ENCODE measurements at places on chromosomes 13 and 19. TPM values are rescaled to one million over a fixed set of nuclear protein-coding genes. Genes with fewer than 3 reads are reported as not detected.

DNA sequence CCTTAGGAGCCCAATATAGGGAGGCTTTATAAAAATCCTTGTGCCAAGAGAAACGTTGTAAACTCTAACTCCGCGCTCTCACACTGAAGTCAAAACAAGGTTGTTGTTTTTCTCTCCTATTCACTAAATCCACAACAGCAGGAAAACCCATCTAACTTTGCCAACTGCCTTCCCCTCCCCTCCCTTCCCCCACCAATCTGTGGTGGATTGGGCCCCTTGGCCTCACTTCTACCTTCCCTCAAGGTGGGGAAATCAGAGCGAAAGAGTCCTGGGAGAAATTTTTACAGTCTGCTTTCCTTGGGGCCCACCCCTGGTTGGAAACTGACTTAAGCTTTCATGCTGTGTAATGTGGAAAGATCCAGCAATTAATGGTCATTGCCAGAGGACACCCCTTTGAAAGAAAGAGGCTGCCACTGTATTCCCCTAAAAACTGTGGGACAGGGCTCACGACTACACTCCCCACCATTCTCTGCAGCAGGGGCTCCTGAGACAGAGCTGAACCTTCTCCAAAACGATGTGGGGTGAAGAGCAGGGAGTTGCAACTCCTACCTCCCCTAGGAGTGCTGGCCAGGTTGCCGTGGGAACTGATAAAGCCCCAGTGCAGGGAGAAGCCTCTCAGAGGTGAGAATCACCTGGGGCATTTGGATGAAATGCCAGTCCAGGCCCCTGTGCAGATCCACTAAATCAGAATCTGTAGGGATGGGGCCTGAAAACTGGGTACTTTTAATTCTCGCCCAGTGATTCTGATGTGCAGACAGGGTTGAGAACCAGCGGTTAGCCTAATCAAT, 1.1 kb downstream of the DHRS12 start:
- H3K4me1 ChIP-seq: peaks cover 41% of the 10 kb centered on the region
- H3K36me3 ChIP-seq: peaks cover 3% of the 10 kb centered on the region
- H3K4me3 ChIP-seq: peak overlapping the region; percentile 86
- no peak for DNase-seq
- no peaks in the 10 kb centered on the region for H3K27me3 ChIP-seq
- H3K27ac ChIP-seq: peak overlapping the region; percentile 99

GRCh38 chr19:17570791-17571190, 15.3 kb downstream of the COLGALT1 start:
- peaks cover 3% of the 10 kb centered on the region for H3K4me1 ChIP-seq
- H3K27ac ChIP-seq: no peak overlapping the region
- no peak for DNase-seq
- peaks cover 29% of the 10 kb centered on the region for H3K36me3 ChIP-seq
- no peaks in the 10 kb centered on the region for H3K27me3 ChIP-seq

GRCh38 chr19:5392486-5392885, 51.9 kb upstream of the PTPRS start:
- H3K27me3 ChIP-seq: peaks cover 11% of the 10 kb centered on the region

DNA sequence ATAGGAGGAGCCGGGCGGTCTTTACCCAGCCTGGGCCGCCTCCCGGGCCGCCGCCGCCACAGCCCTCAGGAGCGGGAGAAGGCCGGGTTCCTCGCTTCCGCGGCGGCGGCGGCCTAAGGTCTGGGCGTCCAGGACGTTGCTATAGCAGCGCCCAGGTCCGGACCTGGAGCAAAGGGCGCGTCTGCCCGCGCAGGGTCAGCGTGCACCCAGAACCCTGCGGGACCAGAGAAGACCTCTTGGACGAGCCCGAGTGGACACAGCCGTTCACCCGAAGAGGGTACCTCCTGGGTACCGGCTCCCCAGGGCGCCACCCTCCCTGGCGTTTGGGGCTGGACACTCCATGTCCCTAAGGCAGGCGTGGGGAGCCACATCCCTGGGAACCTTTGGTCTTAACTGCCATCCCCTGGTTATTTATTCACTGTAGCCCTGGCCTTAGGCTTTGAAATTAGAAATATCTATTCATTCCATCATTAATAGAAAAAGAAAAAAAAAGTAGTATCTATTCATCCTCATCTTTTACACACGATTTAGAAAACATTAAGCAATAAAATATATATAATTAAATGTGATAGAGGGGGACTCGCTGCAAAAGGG, 2.4 kb downstream of the DZIP1 start:
- H3K36me3 ChIP-seq: no peaks in the 10 kb centered on the region
- peaks cover 14% of the 10 kb centered on the region for H3K4me1 ChIP-seq
- no peak overlapping the region for H3K4me3 ChIP-seq
- H3K27me3 ChIP-seq: peaks cover 50% of the 10 kb centered on the region

- H3K36me3 ChIP-seq: peaks cover 2% of the 10 kb centered on the region
- DNase-seq: peak; percentile 76
- H3K4me3 ChIP-seq: peak within 1 kb of the TSS; percentile 65
- H3K27ac ChIP-seq: peak within 1 kb of the TSS; percentile 78
Observed at GRCh38 chr13:78603240-78603957, at the start of gene POU4F1. Gene POU4F1, minus strand, starts transcription at chr13:78603552. Its CDS starts 226 bp downstream, at chr13:78603326.

Gene PIN1
- 87.1 TPM for total RNA-seq

GRCh38 chr19:16143399-16144215, at the start of gene HSH2D:
Gene HSH2D, plus strand, starts transcription at chr19:16143685. Its CDS starts 5,066 bp downstream, at chr19:16148751.
- H3K4me3 ChIP-seq: peak within 1 kb of the TSS; percentile 92
- DNase-seq: peak; percentile 93
- H3K27ac ChIP-seq: peak within 1 kb of the TSS; percentile 98
- no peaks in the 10 kb centered on the region for H3K27me3 ChIP-seq
- H3K4me1 ChIP-seq: peaks cover 65% of the 10 kb centered on the region
- H3K36me3 ChIP-seq: peaks cover 20% of the 10 kb centered on the region

GRCh38 chr13:76887076-76887563, 915 bp upstream of the KCTD12 start:
- H3K4me1 ChIP-seq: peaks cover 26% of the 10 kb centered on the region
- peak overlapping the region; percentile 76 for H3K4me3 ChIP-seq
- H3K27me3 ChIP-seq: peaks cover 24% of the 10 kb centered on the region
- peak overlapping the region; percentile 62 for H3K27ac ChIP-seq
- DNase-seq: no peak

Measured in activated CD4-positive, alpha-beta T cell treated with anti-CD3 and anti-CD28 coated beads, Interleukin-2, amount 10 ng/mL, durations not matched to agents 7 days and 5 days (primary cell).